AG08395 (cell line): ENCODE measurements at places on chromosomes 11 and 22.

DNA sequence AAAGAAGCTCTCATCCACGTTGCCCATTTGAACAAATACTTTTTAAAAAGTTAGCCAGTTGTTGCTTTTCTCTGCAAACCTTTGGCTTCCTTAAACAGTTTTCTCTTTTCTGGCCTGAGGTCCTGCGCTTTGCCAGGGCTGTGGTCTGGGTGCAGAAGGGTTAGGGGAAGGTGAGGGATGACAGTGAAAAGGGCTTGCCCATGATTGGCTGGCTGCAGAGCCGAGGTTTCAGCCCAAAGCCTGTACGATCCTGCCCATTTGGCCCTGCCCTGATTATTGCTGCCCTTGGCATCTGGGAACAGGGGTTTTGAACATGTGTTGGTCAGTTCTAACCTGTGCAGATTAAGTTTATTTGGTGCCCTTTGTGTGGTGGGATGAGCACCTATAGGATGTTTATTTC, 1.5 kb downstream of the INCENP start:
- no peak for DNase-seq

- DNase-seq: no peak
Observed at GRCh38 chr11:45809456-45810395, 4.8 kb downstream of the SLC35C1 start.

GRCh38 chr11:134369656-134370525, 38.1 kb downstream of the GLB1L2 start:
- DNase-seq: no peak

GRCh38 chr11:111067994-111068393, 177.5 kb upstream of the POU2AF2 start:
- DNase-seq: no peak

GRCh38 chr11:47991266-47991830, 11.0 kb downstream of the PTPRJ start:
- DNase-seq: no peak

DNA sequence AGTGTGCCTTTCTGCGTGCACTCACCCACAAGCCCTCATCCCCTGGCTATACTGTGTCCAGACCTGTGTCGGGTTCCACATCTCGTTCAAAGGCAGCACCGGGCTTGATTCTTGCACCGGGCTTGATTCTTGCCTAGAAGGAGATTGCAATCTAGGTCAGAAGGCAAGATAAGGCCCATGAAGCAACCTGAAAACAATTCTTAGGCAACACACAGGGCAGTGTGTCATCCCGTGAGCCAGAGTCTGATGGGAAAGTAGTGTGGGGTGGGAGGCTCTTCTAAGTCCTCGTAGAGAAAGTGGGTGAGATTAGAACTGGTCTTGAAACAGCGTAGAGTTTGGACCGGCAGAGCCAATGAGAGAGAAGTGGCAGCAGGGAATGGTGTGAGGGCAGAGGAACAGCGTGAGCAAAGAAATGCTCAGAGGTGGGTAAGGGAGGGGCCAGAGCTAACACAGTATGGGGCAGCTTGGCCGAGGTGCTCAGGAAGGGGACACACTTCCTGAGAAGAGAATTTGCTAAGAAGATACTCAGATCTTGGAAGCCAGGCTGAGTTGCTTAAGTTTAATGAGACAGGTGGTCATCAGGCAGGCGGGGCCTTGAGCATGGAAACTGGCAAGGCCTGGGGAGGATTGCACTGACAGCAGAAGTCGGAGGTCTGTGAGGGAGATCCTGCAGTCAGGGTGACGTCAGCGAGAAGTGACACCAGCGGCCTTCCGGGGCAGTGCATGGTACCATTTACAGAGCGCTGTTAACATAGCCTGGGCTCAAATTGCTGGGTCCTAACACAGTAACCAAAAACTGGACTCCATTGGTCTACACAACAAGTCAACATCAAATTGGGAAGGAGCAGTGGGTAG, 40.7 kb upstream of the DKK3 start:
- no peak for DNase-seq

- no peak for DNase-seq
Observed at GRCh38 chr22:29370537-29370936, 17.8 kb downstream of the AP1B1 start.

DNA sequence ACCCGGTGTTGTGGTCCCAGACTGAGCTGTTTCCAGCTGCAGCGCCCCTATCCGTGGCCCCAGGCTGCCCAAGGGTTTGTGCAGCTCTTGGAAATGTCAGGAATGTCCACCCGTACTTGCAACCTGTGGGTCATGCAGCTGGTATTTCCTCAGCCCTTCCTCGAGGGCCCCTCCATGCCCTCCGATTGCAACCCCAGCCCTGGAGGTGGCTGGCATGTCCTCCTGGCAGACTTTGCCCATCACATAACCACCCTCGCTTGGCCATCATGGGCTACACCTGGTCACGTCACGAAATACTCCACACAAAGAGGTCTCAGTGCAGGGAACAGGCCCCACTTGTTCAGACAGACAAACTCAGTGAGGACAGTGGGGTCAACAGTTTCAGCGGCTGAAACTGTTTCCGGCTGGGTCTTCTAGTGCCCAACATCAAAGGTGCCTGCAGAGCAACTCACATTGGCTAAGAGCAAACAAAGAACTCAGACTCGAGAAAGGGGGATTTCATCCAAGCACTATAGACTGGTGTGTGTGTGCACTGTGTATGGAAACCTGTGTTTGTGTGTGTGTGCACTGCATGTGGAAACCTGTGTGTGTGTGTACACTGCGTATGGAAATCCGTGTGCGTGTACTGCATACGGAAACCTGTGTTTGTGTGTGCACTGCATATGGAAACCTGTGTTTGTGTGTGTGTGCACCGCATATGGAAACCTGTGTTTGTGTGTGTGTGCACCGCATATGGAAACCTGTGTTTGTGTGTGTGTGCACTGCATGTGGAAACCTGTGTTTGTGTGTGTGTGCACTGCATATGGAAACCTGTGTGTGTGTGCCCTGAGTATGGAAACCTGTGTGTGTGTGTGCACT, 72.8 kb upstream of the CCND1 start:
- DNase-seq: peak; percentile 15

GRCh38 chr11:34791780-34792542, 124.2 kb downstream of the APIP start:
- no peak for DNase-seq

- DNase-seq: no peak
Observed at GRCh38 chr11:113274713-113275582, 39.4 kb upstream of the TTC12 start.

DNA sequence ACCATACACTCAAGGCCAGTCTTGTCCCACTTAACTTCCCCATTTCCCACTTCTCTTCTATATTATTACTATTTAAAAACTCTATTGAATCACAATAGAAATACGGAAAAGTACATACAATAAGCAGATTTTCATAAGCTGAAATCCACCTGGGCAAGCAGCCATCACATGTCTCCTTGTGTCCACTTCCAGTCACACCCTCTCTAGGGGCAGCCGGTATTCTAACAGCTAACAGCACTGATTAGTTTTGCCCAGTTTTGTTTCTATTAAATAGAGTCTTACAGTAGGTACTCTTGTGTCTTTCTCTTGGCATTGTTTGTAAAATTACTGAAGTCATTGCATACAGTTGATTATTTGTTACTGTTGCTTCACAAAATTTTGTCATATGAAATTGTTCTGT, 37.8 kb downstream of the PPP6R3 start:
- no peak for DNase-seq

DNA sequence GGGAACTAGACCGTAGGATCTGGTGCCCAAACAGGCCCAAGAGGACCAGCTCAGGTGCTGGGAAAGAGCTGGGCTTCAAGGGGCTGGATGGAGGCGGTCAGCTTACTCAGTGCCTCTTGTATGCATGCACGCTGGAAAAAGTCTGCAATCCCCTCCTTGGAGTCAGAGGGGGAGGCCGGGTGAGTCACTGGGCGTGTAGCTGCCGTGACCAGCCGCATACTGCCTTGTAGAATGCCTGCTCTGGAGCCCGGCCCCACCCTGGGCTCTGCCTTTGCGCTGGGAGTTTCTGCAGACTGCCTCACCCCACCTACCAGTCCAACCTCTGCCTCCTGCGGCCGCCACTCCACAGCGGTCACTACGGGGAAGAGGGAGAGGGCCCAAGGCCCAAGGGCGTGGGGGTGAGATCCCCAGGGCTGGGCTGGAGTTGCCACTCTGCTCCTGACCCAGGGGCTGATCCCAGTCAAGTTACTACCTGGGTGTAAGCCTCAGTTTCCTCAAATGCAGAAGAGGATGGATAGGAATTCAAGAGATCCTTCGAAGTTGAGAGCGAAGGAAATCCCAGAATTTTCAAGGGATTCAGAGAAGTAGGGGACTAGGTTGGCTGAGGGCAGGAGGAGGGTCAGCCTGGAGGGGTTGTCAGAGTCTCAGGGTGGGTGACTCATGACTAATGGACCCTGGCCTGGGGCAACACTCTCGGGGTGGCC, 4.2 kb downstream of the MRGPRF start:
- peak; percentile 98 for DNase-seq

GRCh38 chr11:119403021-119403420, 20.0 kb downstream of the THY1 start:
- DNase-seq: peak; percentile 43

DNA sequence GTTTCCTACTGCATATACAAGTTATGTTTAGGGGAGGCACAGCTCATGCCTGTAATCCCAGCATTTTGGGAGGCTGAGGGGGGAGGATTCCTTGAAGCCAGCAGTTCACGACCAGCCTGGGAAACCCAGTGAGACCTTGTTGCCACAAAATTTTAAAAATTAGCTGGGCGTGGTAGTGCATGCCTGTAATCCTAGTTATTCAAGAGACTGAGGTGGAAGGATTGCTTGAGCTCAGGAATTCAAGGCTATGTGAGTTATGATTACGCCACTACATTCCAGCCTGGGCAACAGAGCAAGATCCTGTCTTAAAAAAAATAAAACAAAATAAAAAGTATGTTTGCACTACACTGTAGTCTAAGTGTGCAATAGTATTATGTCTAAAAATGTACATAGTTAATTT, 108.8 kb upstream of the TEAD1 start:
- no peak for DNase-seq

- no peak for DNase-seq
Observed at GRCh38 chr11:126880872-126881271, 119.7 kb downstream of the KIRREL3 start.

- no peak for DNase-seq
Observed at GRCh38 chr11:35190804-35191348, 51.9 kb downstream of the CD44 start.

DNA sequence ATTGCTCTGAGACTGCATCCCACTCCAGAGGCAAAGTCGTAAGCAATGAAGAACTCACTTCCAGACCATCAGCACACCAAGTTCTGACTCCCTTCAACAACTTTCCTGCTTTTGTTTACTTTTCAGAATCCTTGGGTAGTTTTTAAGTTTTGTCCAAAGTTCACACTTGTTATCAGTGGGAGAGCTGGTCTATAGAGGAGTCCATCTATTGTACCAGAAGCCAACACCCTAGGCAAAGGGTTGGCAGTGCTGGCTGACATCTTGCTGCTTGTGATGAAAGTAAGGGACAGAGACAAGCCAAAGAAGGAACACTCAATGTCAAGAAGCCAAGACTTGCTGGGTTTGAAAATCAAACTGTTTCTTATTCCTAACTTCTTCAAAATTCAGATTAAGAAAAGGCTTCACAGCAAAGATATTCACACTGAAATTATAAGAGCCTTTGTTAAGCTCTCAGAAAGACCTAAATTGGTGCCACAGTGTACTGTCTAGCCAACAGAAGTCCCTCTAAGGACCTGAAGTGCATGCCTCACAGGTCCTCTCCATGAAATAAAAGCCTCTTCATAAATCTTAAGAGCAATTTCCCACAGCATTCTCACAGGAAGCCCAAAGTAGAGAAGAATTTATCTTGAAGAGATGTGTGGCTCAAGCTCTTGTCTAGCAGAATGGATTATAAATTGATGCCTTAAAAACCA, 21.5 kb upstream of the LINC01488 start:
- no peak for DNase-seq

- peak; percentile 80 for DNase-seq
Observed at GRCh38 chr11:33970984-33971466, 79.1 kb upstream of the LMO2 start.

DNA sequence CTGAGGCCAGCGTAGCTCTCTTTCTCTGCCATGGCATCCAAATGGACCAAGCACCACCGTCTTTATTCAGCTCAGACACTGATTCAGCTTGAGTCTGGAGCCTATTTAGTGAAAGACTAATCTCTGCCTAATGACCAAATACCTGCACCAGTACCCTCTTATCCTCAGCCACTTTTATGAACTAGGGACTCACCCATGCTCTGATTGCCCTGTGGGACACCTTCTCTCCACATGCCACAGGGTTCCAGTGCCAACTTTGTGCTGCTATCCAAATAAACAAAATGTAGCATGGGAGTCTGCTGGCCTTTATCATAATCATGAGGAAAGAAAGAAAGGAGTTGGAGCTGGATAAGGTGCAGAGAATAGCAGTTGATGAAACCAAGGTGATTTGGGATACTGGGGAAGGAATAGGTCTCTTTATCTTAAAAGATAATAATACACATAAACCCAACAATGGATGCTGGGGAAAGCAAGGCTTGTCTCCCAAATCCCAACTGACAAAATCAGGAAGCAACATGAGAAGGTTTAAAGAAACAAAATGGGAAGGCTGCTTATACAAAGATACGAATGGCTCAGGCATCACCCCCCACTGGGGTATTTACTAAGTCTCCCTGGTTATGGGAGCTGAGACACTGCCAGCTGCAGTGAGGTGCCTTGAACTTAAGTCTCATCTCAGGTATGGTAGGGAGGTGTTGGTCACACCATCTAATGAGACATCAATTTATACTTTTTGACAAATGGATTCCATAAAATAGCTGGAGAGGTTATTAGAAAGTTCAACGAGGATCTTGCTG, 63.3 kb downstream of the SYT9 start:
- DNase-seq: no peak

GRCh38 chr22:31326877-31327276, 19.3 kb downstream of the PATZ1 start:
- DNase-seq: no peak

DNA sequence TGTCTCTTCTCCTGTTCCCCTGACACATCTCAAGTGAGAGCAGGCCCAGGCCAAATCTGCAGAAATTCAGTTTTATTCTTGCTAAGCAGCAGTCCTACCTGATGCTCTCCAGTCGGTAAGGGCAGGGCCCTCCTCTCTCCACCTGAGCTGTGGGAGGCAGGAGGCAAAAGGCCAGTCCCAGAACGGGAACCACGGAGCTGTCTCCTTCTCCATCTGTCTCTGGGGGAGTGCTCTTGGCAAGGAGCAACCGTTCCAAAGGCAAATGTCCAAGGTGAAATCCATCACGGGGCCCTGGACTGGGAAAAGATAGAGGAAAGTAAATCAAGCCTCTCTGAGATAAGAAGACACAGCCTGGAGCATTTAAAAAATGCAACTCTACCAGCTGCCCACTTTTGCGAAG, 65.2 kb upstream of the CDON start:
- DNase-seq: no peak
